CD4-positive, alpha-beta T cell treated with Interleukin-4 for 4 hours (primary cell): ENCODE measurements at places on chromosomes 7 and 10.

DNA sequence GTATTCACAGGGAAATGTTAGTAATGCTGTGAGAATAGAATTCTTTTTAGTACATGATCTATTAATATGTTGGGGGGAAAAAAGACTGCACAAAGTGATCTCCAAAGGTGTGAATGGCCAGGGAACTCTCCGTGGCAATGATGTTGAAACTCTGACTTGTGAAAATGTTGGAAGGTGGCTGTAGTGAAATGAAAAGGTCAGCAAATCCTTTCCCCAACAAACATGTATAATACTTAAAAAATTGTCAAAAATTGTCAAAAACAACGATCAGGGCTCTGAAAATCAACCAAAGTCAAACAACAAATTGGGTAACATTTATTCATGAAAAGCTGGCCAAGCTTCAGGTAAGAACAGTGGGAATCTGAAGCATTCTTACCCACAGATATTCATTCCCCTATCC, 35.5 kb downstream of the TMEM26 start:
- no peak for DNase-seq

GRCh38 chr7:155054761-155055160, 15.4 kb upstream of the HTR5A start:
- no peak for DNase-seq

DNA sequence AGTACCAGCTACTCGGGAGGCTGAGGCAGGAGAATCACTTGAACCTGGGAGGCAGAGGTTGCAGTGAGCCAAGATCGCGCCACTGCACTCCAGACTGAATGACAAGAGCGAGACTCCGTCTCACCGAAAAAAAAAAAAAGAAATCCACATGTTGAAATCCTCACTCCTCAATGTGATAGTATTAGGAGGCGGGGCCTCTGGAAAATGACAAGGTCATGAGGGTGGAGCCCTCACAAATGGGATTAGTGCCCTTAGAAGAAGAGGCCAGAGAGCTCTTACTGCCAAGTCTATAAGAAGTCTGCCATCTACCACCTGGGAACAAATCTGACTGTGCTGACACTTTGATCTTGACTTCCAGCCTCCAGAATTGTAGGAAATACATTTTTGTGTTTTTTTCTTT, 10.6 kb downstream of the MMD2 start:
- no peak for DNase-seq

DNA sequence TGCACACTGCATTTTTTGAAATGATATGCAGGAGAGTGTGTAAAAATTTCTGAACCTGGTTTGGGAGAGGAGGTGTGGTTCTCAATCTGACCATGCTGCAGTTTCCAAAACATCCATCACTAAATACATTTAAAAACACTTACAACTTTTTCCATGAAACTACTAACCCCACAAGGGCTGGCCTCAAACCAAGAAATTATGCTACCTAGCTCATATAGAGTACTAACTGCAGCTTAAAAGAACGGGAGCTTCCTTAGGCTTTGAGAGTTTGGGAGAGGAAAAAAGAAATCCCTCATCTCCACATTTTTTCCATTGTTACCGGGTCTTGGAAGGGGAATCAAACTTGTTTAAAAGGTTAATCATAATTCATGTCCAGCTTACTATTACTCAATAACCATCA, 214.2 kb downstream of the GLI3 start:
- no peak for DNase-seq

DNA sequence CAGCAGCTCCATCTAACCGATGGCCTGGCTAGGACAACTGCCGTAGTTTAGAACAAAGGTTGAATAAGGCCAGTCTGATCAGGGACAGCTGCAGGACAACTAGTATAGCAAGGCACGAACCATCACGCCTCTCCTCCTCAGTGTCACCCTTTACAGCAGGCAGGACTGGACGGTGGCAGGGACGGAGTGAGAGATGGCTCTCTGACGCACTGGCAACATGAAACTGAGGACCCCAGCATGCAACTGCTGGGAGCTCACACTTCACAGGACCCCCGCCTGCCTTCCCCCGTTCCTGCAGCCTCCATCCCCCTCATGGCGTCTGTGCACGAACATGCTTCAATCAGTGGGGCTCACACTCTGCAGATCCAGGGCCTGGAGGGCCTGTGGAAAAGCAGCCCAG, 53.7 kb downstream of the ZRANB1 start:
- DNase-seq: no peak

- DNase-seq: no peak
Observed at GRCh38 chr7:47039089-47039648, 542.7 kb downstream of the TNS3 start.

GRCh38 chr7:66880053-66880452, 41.0 kb upstream of the TMEM248 start:
- no peak for DNase-seq

DNA sequence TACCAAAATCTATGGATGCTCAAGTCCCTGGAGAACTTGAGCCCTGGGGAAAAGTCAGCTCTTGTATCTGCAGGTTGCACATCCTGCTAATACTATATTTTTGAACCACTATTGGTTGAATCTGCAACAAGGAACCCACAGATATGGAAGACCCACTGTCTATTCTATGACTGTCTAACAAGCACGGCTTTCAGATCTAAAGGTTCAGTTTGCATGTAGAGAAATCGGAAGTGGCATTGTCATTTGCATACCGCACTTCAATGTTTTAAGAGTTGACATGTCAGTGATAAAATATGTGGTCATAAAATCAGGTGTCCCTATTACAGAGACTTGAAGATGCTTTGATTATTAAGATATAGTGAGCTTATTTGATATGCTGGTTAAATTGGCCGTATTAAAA, 95.6 kb downstream of the MALRD1 start:
- no peak for DNase-seq

GRCh38 chr10:8321990-8322389, 267.5 kb downstream of the GATA3 start:
- DNase-seq: no peak

- DNase-seq: no peak
Observed at GRCh38 chr7:27101957-27102580, 414 bp downstream of the HOXA2 start.

- no peak for DNase-seq
Observed at GRCh38 chr7:99424932-99425730, 13.5 kb downstream of the PTCD1 start.

DNA sequence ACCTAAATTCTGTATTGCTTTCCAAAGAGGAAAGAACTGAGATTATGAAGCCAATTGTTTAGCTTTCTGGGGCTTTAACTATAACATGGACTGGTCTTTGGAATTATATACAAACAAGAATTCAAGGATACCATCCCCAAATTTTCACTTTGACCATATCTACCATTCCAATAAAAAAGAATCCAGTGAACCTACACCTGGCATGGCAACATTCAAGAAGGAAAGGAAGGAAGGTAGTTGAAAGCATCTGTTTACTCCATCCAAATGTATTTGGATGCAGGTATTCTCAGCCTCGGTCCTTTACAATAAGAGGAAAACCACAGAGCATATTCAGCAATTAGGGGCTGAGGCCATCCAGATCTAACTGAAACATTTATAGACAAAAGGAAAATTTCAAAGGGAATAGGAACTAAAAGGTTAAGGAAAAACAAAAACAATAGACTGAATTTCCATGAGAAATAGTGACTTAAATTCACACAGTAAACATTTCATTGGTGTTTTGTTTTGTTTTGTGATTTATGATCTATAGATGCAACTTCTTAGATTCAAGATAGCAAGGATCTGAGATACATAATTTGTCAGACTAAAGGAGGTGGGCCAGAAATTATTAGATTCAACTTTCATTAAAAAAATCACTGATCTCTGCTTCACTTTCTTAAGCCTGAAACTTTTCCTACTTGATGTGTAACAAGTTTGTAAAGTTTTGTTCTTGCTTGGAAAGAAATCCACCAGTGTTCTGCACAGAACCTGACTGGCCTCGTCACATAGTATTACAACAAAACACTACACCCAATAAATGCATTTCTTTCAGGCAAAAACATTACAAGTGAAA, 12.7 kb downstream of the SKIDA1 start:
- no peak for DNase-seq

DNA sequence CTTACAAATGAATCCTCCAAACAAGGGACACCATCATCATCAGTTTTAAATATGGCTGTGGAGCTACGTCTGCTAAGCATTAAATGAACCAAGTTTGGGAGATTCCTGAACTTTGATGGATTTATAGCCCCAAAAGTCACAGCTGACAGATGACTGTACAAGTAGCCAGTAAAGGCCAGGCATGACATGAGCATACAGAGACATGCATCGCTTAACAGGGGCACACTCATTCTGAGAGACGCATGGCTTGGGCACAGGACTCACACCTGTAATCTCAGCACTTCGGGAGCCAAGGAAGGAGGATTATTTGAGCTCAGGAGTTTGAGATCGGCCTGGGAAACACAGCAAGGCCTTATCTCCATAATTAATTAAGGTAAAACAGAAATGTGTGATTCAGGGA, 166.2 kb downstream of the PARD3 start:
- no peak for DNase-seq

GRCh38 chr7:77960336-77960735, 161.8 kb downstream of the PHTF2 start:
- no peak for DNase-seq

- no peak for DNase-seq
Observed at GRCh38 chr10:21517134-21518031, 8.1 kb downstream of the SKIDA1 start.

DNA sequence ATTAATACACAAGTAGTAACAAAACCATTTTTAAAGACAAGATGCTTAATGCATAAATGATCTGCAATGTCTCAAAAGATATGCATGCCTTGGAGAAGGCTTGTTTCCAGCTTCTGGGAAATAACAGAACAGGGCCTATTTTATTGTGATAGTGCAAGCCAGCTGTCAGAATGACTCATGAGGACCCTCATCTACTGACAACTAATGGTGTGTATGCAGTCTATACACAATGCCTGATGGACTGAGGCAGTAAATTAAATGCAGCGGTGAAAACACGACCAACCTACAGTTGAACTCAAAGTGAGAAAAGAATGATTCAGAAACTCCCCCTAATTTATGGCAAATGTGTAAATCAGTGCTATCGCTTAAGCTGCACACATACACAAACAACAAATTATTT, 46.3 kb downstream of the VPS41 start:
- no peak for DNase-seq

GRCh38 chr7:42350801-42351200, 113.8 kb upstream of the GLI3 start:
- DNase-seq: no peak

DNA sequence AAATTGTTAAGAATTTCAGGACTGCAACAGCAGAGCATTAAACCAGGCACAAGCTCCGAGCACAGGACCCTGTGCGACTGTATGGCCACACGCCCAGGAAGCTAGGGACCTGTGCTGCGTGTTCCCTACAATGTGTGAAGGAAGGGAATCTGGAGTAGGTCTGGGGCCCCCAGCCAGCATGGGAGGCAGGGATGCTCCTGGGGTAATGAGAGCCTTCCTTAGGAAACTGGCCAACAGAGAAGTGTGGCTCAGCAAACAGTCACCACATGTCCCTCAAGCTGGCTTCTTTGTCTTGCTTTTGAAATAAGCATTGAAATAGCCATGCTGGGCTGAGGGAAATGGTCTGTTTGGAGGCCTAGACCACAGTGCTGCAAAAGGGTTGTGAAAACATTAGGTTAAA, 8.2 kb downstream of the BLNK start:
- no peak for DNase-seq

DNA sequence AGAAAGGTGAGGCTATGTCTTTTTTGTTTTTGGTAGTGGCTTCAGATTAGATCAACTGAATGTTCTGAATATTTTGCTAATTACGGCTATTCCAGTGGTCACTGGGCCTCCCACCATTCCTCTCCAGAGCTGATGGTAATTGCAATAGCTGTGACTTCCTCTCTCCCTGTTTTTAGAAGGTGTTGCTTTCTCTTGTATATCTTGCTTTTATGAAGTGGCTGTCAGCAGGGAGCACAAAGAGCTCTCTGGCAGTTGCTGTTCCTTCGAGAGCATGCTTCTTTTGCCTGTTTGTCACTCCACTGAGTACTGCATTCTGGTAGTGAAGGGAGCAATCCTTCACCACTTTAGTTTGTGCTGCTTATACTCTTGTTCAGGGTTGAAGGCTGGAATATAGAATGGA, 133.3 kb downstream of the EXOC4 start:
- DNase-seq: no peak
